Fibroblast of villous mesenchyme (primary cell): ENCODE measurements at places on chromosomes 4 and X. TPM values are rescaled to one million over a fixed set of nuclear protein-coding genes. Genes with fewer than 3 reads are reported as not detected.
A peak's percentile ranks its signal among the peaks of the same experiment; 100 is the strongest.

DNA sequence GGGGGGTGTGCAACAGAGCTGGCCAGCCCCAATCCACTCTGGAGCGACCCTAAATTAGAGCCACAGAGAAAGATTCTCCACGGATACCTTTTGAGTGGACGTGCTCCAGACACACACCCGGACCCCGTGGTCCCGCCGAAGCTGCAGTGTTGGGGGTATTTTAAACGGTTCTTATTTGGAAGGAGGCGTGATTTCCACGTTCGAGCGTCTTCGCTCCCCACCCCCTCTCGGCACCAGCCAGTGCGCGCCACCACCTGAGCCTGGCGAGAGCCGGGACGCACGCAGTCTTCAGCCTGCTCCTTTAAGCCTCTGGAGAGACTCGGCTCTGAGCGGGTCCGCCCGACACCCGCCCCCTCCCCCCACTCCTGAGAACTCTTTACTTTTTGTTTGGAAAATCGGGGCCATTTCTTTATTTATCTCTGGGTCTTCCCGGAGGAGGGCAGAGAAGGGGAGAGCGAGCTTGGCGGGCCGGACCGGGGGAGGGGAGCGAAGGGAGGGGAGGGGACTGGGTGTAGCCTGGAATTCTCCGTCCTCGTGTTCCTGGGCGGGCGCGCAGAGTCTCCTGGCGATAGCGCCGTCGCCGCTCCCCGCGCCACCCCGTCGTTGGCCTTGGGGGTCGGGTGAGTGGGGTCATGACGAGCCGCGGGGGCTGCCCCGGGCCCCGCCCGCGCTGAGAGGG, 668 bp upstream of the PTCHD1 start:
- DNase-seq, result no peak

GRCh38 chrX:38214551-38215531, 5.8 kb downstream of the SRPX start:
- peak; percentile 58 for DNase-seq

The CCDC120 gene
- total RNA-seq, result 0.86 and 0.97 TPM in 2 replicates

The MTMR8 gene
- total RNA-seq, result under 0.01 and 0.43 TPM in 2 replicates

DNA sequence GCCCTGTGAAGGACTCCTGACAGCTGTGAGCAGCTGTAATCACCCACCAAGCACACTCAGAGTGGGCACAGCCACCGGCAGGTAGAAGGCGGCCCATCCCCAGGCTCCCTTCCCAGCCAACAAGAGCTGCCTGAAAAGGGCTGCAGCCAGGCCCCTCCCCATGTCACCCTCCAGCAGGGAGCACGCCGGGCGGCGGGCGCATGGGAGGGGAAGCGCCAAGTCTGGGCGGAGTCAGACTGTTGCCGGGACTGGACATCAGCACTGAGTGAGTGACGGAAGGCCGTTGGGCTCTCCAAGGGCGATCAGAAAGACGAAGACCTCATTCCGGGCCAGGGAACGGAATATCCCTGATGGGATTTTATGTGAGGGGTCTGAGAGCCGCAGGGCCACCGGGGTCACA, 82.1 kb downstream of the PPP2R2C start:
- DNase-seq, result no peak

DNA sequence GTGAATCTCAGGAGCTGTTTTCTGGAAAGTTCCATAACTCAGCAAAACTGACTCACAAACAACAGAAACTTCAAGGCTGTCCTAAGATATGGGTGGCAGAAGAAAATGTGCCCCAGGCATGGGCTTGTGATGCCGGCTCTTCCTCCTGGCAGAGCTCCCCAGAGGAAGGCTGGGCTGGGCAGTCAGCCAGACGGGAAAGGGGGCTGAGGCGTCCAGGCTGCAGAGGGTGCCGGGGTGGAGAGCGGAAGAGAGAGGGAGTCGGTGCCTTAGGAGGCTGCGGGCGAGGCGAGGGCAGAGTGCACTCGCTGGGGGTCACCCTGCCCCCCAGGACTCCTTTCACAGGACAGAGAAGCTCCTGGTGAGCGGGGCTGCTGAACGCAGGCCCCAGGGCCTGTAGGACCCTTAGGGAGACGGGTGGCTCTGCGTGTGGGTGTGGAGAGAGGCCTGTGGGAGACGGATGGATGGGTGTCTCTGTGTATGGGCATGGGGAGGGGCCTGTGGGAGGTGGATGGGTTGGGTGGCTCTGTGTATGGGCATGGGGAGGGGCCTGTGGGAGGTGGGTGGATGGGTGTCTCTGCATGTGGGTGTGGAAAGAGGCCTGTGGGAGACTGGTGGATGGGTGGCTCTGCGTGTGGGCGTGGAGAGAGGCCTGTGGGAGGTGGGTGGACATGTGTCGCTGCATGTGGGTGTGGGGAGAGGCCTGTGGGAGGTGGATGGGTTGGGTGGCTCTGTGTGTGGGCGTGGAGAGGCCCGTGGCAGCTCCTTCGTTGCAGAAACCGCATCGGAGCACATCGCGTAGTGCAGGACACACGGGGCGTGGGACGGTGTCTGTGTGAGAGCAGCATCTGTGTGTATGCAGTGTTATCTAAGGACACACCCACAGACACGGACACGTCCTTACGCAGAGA, 15.9 kb downstream of the PCGF3 start:
- peak; percentile 86 for DNase-seq

DNA sequence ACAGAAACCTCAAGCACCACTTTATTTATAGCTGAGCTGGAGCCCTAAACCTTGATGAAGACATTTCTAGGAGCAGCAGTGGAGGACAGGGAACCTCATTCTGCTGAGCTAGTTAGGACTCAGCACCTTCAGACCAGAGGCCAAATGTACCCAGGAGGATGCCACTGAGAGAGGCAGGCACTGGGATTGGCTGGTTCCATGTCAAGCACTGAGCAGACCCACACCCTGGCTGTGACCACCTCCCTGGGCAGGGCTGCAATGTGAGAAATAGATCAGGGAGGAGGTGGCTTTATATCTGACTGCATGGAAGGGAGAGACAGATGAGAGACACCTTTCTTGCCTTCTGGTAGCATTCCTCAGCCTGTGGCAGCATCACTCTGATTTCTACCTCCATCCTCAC, 304.6 kb downstream of the STK32B start:
- no peak for DNase-seq

The GLRB gene
- total RNA-seq, result 6.8 and 16.4 TPM in 2 replicates

GRCh38 chr4:171843456-171843855, 30.3 kb downstream of the GALNTL6 start:
- no peak for DNase-seq

The NIPAL1 gene
- total RNA-seq, result 1.6 and 4.3 TPM in 2 replicates

GRCh38 chrX:29107231-29107630, 520.0 kb downstream of the IL1RAPL1 start:
- DNase-seq, result no peak

DNA sequence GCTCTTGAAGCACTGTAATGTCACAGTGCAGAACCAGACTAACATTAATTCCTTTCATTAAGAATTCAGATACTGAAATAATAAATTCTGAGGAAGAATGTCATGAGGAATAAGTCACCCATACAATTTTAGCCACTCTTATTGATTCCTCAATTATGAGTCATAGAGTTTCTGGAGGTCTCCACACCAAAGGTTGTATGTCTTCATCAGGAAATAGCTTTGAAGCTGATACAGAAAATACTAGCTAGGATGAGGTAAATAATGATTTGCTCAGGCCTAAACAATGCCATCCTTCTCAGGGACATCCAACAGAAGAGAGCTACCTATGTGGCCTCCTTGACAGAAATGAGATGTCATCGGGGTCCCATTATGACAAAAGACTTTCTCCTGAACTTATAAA, 238.8 kb downstream of the OR13H1 start:
- DNase-seq, result no peak

DNA sequence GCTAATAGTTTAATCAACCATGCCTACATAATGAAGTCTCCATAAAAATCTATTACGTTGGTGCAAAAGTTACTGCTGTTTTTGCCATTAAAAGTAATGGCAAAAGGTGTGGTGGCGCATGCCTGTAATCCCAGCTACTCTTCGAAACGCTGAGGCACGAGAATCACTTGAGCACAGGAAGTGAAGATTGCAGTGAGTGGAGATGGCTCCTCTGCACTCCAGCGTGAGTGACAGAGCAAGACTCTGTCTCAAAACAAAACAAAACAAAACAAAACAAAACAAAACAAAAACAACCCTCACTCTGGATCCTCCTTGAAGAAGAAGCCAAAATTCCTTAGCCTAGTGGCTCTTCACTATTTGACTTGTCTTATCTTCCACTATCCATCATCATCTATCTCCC, 78.0 kb downstream of the MSN start:
- no peak for DNase-seq

The C4orf54 gene
- total RNA-seq, result under 0.01 TPM in 1 of 2 replicates, not detected in the other

GRCh38 chr4:185708348-185708747, 103.6 kb downstream of the SORBS2 start:
- peak; percentile 21 for DNase-seq

GRCh38 chrX:72216973-72217372, 21.9 kb downstream of the ERCC6L start:
- no peak for DNase-seq

DNA sequence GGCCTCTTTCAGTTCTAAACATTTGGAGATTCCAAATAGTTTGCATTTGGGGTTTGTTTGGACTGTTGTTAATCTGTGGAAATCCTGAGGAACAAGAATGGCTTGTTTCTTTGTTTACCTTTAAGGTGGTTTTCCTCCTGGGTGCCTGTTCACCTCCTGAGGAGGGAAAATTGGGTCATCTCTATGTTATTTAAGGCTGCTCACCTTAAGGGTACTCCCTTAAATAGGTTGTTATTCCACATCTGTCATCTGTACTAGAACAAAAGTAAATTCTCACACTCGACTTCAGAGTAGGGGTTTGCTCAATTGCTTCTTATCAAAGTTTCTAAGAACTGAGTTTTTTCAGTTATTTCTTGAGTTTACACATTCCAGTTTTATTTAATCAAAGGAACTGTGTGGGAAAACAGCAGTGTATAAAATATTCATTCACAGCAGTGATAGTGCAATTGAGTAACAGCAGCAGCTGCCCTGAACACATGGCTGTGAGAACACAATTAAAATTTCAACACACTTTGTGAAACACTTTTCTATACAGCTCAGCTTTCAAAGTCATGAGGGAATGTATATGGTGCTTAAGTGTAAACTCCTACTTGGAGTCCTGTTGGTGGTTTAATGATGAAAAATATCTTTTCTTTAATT, 238.5 kb upstream of the PGRMC2 start:
- DNase-seq, result peak; percentile 95

The SPANXN4 gene
- total RNA-seq, result not detected in 2 replicates

GRCh38 chr4:71125137-71125536, 131.7 kb downstream of the DCK start:
- DNase-seq, result no peak

GRCh38 chrX:119573222-119573621, 1.1 kb upstream of the UBE2A start:
- DNase-seq, result no peak

The GAGE1 gene
- not detected in 2 replicates for total RNA-seq

- DNase-seq, result no peak
These were observed 365.3 kb downstream of the MAPK10 start for GRCh38 chr4:85994576-85994975.

- DNase-seq, result peak; percentile 96
These were observed 218.1 kb downstream of the ANTXR2 start for GRCh38 chr4:79854856-79855502.

The SPON2 gene
- 197 and 601 TPM in 2 replicates for total RNA-seq

The LNX1 gene
- 0.43 and 1.3 TPM in 2 replicates for total RNA-seq

The BANK1 gene
- 0.32 and 0.86 TPM in 2 replicates for total RNA-seq

- DNase-seq, result no peak
These were observed 54.9 kb downstream of the UBQLN2 start for GRCh38 chrX:56618323-56618722.

DNA sequence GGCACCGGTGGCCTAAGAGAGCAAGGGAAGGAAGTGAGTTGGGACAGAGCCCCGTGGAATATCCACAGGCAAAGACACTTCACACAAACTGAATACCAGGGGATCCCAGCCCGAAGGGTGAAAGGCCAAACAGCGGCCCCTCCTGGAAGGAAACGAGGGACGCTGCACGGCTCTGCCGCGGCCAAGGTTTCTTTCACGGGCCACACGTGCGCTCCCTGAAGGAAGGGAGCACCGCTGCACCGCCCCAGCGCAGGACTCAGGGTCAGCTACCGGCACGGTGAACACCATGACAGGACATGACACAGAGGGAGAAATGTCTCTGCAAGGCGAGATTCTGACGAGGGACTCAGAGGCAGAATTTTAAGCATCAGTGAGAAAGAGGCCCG, 31.5 kb upstream of the GTPBP6 start:
- no peak for DNase-seq

GRCh38 chr4:12929784-12930183, 554.4 kb downstream of the RAB28 start:
- DNase-seq, result no peak

The MGARP gene
- 41.2 and 106 TPM in 2 replicates for total RNA-seq

GRCh38 chrX:17456526-17456925, 81.5 kb downstream of the NHS start:
- no peak for DNase-seq

DNA sequence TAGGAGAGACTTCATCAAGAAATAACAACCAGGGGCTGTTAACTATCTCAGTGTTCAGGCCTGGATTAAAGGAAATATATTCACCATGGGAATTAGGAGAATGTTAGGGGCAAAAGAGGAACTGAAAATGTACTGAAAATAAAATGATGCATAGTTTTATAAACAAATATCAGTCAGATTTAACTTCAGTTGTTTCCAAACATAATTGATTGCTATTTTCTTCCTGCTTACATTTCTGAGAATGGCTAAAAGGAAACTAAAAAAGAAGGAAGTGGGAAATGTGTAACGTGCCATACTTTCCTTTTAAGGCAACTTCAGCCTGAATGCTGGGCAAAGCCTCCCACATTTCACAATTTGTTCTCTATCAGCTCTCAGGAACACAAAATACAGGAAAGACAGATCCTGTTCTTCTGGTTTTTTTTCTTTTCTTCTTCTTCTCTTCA, 178.1 kb downstream of the MAML3 start:
- peak; percentile 63 for DNase-seq

The TAF7L gene
- 0.32 and 1.3 TPM in 2 replicates for total RNA-seq

- DNase-seq, result peak; percentile 3
These were observed 148.7 kb downstream of the FGF16 start for GRCh38 chrX:77595848-77596247.

DNA sequence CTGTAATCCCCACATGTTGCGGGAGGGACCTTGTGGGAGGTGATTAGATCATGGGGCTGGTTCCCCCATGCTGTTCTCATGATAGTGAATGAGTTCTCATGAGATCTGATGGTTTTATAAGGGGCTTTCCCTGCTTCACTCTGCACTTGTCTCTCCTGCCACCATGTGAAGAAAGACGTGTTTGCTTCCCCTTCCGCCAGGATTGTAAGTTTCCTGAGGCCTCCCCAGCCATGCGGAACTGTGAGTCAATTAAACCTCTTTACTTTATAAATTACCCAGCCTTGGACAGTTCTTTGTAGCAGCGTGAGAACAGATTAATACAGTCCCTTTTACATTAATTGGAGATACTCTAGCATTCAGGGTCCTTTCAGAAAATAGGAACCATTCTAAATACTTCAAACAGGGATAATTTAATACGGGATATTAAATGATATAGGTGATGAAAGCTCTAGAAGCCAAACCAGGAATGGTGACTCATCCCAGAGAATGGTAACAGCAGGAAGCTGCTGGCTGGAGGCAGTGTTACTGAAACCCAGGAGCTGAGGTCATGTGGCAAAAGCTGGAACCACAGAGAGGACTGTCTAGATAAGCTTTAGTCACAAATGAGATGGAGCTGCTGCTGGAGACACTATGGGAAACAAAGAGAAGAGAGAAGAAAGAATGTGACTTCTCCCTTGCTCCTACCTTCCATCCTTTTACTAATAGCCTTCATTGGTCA, 57.3 kb downstream of the GSTCD start:
- DNase-seq, result peak; percentile 86
